Amniotic epithelial cell (primary cell): ENCODE measurements at places on chromosomes 2 and 18.

GRCh38 chr18:49062832-49063226 lies 112.1 kb upstream of the SMAD7 start:
- DNase-seq: no peak

DNA sequence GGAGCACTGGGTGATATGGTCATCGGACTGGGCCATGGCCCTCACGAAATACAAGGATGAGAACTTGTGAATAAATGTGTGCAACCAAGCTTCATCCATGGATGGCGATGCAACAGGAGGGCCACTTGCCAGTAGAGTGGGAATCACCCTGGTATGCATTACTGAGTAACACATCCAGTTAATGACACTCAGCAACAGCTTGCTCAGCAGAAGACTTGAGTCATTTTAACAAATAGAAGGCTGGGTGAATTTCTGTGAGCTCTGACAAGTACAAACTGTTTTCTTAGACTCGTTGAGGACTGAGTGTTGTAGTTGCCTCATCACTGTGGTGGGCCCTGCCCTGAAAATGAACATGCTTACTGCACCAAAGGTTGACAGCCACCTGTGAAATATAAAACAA lies 221.6 kb downstream of the NCKAP5 start:
- peak; percentile 93 for DNase-seq

GRCh38 chr18:28723506-28723905 lies 546.6 kb upstream of the CDH2 start:
- DNase-seq: no peak

DNA sequence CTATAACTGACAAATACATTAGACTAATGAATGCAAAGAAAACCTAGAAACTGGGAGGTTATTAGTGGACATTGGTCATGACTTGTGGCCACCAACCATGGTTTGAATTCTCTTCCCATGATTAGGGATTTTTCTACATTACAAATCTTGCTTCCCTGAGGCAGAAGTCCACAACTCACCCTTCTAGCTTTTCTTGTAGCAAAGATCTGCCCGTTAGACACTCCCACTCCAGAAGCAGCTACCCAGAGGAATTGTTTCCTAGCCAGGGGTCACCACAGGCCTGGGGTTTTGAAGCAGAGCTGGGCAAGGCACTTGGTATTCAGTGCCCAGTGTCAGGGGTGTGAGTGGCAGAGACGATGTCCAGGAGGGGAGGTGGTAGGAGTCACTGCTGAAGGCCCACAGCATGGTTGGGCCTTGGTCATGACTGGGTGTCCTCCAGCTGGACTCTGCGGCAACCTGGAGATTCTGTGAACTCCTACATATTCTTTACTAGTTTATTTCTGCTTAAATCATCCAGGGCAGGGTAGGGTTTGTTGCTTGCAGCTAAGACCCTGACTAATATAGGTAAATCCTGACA lies 54.9 kb downstream of the ACTR2 start:
- DNase-seq: no peak

DNA sequence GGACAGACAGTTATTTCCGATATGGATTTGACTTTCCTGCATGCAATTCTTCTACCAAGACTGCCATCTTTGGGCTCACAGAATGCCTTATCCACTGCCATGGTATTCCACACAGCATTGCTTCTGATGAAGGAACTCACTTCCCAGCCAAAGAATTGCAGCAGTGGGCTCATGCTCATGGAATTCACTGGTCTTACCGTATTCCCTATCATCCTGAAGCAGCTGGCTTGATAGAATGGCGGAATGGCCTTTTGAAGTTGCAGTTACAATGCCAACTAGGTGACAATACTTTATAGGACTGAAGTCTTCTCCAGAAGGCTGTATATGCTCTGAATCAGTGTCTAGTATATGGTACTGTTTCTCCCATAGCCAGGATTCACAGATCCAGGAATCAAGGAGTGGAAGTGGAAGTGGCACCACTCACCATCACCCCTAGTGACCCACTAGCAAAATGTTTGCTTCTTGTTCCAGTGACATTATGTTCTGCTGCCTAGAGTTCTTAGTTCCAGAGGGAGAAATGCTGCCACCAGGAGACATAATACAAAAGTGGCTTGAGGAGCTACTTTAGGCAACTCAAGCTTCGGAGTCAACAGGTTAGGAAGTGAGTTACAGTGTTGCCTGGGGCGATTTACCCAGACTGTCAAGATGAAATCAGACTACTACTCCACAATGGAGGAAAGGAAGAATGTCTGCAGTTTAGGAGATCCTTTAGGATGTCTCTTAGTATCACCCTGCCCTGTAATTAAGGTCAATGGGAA lies 23.8 kb upstream of the SMAD4 start:
- DNase-seq: no peak

DNA sequence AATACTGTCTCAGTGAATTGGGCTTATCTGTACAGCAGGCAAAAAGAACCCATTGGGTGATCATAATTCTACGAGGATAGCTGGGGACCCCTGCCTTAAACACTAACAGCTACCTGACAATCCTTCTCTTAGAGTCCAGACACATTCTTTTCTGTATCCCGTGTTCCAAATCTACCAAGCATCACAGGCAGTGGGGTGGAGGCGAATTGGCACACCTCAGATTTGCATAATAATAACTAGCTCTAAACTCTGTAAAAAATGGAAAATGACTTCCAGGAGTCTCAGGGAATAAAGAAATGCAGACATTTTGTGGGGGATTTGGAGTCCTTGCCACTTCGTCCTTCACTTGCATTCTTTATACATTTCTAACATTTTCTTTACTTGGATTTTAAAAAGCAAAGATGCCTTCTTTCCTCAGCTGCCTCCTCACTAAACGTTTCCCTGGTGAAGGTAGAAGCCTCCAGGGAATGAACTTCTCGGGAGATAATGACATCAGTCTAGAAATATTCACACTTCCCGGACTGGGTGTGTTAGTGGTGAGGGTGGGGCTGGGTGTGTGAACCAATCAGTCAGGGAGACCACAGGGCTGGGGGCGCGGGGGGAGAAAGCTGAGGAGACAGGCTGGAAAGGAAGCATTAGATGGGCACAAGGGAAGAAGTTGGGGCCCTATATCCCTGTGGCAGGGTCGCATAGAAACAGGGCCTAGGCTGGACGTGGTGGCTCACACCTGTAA lies 59.1 kb upstream of the BOD1L2 start:
- no peak for DNase-seq

GRCh38 chr18:56199580-56200330 lies 438.6 kb downstream of the TXNL1 start:
- no peak for DNase-seq

DNA sequence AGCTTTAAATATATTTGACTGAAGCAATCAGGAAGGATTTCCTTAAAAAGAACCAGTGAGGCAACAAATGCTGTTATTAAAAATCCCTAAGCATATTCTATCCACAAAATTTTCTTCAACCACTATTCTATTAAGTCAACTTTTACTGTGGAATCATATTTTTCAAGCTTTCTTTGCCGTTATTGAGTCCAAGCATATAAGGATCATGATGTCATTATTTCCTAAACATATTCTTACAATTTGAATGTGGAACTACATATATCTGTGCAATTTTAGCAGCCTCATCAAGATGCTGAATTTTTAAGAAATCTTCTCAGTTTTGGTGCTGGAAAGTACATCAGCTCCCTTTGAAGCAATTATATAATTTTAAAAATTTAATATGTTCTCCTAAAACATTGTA lies 5.6 kb downstream of the IFIH1 start:
- no peak for DNase-seq

DNA sequence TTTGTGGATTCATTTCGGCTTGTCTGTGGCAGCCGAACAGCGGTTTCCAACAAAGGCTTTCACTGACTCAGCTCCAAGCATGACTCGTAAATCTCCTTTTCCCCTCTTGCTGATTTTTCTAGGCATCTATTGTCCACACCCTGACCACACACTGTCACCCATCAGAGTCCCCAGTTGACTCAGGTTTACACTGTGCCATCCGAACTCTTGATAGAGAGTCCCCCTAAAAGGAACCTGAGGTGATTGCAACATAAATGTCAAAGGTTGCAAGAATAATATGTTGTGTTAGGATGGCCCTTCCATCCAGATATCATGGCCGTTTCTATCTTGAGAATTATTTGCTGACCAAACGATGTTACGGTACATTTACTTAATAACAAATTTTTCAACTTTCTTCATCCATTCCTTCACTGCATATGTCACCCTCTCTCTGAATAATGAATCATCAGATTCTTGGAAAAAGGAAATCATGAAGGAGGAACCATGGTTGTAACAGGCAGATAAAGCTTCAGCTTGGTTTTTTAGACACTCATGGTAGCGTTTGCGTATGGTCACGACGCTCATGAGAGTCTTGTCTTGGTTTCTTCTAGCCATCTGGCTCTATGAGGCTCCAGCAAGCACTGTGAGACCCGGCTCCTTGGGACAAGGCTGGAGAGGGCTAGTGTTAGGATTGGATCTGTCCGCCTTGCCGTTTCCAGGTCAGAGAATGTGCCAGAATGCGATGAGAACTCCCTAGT lies 72.1 kb downstream of the NPAS2 start:
- DNase-seq: peak; percentile 80

GRCh38 chr2:121532347-121532766 lies 1.7 kb downstream of the RNU4ATAC start:
- peak; percentile 80 for DNase-seq

DNA sequence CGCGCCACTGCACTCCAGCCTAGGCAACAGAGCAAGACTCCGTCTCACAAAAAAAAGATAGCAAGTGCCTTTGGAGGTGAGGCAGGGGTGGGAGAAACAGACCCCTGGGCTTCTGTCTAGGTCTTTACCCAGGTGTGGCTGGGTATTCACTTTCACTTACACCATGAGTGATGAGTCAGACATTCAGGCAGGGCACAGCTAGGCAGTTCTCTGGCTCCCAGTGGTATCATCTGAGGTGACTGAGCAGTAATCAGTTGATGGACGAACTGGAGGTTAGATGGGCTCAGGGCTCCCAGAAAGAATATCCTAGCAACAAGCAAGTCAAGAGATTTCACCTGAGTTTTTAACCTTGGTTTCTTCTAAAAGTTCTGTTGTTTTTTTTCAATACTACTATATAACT lies 107.0 kb upstream of the RAB6C start:
- no peak for DNase-seq

DNA sequence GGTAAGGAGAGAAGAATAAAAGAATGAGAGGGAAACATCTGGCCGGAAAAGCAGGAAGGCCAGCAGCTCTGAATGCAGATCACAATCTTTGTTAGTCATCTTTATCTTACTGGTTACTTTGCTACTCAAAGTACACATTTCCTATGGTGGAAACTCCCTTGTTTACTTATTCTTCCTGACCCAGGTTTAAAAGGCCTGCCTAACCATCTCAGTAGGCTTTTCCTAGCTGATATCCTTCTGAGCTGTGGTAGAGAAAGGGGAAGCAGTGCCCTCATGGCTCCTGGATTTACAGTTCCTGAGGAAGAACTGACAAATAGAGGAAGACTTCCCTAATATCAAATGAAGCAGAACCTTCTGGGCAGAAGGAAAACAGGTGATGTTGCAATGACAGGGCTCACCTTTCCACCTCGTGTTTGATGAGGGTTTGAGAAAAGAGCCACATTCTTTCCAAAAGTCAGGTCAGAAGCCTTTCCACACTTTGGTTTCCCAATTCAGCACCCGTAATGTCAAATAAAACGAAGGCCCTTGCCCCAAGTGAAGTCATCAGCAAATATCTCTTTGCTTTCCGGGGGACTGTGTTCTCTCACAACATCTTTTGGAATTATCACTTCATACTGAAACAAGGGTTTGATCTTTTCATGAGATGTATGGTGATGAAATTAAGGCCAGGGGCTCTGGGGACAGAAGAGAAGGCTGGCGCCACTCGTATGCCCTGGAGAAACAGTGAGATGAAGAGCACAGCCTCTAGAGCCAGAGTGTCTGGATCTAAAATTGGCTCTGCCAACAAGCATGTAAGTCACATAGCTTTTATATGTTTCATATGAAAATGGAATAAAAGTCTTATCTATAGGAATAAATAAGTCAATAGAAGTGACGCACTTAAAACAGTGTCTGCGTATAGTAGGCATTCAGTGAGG lies 26.7 kb upstream of the APOB start:
- no peak for DNase-seq

GRCh38 chr2:209976698-209977385 lies 25.6 kb upstream of the RPE start:
- no peak for DNase-seq

DNA sequence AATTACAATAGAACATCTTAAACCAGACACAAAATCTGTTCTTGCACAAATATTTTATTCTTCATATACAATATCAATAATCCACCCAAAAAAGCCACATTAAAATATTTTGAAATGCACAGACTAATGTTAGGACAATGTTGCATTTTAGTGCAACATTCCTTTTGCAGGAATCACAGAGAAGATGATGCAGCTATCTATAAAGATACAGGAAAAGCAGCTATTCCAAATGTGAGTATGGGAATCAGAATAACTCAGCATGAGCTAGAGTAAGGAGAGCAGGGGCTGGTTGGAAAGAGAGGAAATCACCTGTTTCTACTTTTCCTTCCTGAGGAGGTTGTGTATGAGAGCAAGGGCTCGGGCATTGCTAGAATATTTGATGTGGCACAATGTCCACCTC lies 4.8 kb downstream of the C2orf66 start:
- no peak for DNase-seq

DNA sequence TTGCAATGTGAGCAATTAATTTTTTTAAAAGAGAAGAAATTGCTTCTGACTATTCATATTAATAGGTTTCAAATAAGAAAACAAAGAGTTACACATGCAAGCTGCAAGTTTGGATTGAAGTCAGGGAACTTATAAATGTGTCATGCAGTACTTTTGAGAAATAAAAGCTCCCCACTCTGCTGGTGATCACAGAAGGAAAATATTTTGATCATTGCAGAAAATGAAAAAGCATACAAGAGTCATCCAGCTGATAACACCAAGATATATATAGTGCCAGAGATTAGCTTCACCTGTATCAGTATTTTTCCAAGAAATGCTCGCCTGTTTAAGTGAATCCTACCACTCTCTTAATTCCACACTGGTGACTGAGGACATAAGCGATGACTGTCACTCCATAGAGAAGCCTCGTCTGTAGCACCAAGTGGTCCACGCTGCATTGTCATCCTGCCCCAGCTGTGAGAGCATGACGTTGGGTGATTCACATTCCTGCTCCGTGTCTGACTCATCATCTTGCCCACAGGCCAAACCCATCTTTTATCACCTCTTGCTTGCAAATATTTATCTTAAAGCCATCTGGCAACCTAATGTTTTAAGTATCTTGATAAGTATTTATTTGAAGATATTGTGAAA lies 178.0 kb downstream of the ASXL3 start:
- peak; percentile 76 for DNase-seq
